Stimulated activated CD4-positive, alpha-beta T cell treated with anti-CD3 and anti-CD28 coated beads, Interleukin-12 subunit alpha, Interleukin-12 subunit beta, amount 100 ng/mL, for 4 hours (primary cell): ENCODE measurements at places on chromosomes 1 and 21.

DNA sequence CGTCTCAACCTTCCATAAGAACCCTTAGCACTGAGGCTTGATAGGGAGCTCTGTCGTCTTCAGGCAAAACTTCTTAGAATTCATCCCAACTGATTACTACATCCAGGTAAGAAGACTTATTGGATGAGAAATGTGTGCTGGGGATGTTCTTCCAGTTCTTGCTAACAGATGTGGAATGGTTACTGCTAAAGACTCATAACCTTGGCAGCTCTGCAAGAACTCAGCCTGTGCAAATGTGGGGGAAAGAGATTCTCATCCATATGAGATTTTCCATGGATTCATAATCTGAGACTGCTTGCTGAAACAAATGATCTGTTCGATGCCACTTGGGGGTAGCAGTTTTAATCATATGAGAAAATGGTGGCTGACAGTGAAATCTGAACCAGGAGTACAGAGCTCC lies 48.2 kb downstream of the NTPCR start:
- DNase-seq = no peak

DNA sequence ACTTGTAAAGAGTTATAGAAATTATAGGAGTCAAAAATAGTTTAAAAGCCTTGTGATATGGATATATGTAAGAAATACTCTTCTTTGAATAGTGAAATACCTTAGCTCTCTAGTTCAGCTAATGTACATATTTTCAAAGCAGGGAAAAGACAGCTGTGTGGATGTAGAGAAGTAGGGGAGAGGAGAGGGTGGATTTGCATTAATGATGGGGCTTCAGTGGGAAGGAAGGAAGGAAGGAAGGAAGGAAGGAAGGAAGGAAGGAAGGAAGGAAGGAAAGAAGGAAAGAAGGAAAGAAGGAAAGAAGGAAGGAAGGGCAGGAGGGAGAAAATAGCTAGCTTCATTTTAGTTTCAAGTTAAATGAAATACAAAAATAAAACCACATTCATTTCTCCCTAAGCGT lies 62.4 kb upstream of the RGS1 start:
- no peak for DNase-seq

GRCh38 chr1:44631333-44631646 lies 43.0 kb downstream of the TMEM53 start:
- DNase-seq = no peak

DNA sequence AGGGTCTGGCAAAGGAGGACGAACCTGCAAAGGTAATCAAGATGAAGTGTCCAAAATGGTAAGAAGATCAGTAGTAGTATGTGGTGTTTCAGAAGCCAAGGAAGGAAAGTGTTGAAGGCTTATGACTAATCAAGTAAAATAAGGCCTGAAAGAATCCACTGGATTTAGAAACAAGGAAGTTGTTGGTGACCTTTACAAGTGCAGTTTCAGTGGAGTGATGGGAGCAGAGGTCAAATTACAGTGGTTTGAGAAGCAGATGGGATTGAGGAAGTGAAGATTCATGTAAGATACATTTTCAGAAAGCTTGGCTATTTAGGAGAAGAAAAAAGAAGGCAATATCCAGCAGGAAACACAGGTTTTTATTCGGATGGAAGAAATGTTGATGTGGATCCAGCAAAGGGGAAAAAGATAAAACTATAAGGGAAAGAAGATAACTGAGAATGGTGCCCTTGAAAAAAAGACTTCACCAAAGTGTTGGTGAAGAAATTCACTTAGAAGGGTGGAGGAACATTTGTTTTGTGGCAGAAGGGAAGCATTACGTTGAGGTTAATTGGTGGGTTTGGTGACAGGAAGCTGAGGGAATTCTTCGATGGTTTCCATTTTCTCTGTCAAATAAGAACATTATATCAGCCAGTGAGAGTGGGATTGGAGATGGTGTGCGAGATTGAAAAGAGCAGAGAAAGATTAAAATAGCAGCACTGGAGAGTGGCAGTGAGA lies 2.1 kb downstream of the ARMH1 start:
- DNase-seq = no peak

- no peak for DNase-seq
These were observed 33.7 kb downstream of the PSEN2 start for GRCh38 chr1:226903819-226904716.

DNA sequence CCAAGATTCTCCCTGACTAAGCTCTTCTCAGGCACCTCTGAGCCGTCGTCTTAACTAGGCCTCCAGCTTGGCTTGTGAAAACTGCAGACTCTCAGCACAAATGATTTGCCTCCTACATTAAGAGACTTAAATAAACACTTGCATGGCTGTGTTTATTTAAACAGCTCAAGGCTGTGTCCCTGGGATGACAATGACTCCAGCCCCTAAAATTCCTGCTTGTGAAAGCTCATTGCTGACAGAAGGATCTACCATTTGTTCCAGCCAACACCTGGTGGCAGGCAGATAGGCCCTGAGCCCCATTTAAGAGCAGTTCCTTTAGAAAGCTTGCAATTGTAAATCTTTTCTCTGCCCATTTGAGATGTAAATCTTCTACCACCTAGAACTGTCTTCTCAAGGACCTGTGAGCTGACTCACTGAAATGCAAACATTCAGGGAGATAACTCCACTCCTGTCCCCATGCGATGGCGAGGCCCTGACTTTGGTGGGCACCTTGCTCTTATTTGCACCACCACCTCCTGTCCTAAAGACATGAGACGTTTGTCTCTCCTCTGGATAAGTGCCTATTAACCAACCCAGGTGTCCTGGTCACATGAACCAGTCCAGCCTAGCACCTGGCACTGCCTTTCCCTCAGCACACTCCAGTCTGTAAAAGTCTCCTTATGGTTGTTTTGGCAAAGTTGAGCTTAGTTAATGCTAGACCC lies 15.1 kb upstream of the PCP4 start:
- no peak for DNase-seq

DNA sequence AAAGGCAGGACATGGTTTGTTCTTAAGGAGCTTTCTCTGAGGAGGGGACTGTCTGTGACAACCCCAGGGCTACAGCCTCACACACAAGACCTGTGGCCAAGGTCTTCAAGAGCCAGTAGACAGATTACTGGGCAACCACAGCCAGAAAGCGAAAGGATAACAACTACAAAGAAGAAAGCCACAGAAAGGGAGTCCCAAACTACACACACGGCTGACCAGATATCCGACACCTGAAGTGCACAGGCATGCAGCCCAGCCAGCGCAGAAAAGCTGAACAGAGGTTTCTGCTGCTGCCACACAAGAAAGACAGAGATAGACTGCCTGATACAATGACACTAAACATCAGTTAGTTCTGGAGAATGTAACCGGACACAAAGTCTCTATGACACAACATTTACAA lies 21.4 kb upstream of the NADK start:
- DNase-seq = no peak

DNA sequence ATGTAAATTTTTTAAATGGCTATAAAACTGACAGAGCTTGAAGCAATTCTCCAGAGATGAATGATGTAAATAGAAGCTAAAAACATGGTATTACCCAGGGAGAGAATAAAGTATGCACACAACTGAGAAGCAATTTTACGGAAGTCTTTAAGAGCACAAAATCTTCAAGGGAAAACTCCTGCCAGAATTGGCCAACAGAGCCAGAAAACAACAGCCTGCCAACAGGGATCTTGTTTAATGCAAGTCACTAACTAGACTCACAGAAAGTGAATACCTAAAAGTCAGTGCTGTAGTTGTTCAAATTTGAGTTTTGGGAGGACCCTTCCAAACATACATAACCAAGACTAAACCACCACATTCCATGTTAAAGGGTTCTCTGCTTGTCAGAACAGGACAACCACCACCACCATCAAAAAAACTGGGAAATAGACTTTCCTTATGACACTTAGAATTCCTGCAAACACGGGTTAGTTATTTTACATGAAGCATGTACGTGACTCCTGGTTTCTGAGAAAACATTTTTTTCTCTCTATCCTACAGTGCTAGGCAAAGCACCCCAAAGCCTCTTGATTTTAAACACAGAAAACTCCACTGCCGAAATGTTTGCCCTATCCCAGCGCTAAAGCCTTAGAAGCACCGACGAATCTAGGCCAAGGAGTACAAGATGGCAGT lies 1.6 kb downstream of the EPS15 start:
- DNase-seq = no peak

GRCh38 chr1:62161711-62162110 lies 32.9 kb upstream of the L1TD1 start:
- no peak for DNase-seq

- no peak for DNase-seq
These were observed 89.3 kb downstream of the PEX14 start for GRCh38 chr1:10564063-10564462.

DNA sequence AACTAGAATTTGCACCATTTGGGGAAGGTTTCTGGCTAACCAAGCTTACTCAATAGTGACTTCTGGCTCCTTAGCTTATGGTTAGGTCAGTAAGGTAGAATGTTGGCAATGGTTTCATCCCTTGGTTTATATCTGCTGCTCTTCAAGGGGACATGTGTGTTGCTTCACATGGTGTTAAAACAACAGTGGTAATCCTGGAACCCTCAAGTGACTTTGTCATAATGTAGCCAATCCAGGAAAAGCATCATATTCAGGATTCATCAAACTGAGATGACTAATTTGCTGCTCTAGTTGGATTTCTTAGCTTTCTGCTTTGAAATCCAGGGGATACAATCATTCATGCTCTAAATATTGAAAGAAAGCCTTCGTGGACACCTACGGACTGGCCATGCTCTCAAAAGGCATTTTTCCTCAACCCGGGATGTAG lies 108.7 kb downstream of the RGL1 start:
- DNase-seq = no peak

- DNase-seq = no peak
These were observed 239.4 kb upstream of the CAMK1G start for GRCh38 chr1:209344156-209344555.

GRCh38 chr21:44947111-44947929 lies 7.5 kb downstream of the SLX9 start:
- no peak for DNase-seq

DNA sequence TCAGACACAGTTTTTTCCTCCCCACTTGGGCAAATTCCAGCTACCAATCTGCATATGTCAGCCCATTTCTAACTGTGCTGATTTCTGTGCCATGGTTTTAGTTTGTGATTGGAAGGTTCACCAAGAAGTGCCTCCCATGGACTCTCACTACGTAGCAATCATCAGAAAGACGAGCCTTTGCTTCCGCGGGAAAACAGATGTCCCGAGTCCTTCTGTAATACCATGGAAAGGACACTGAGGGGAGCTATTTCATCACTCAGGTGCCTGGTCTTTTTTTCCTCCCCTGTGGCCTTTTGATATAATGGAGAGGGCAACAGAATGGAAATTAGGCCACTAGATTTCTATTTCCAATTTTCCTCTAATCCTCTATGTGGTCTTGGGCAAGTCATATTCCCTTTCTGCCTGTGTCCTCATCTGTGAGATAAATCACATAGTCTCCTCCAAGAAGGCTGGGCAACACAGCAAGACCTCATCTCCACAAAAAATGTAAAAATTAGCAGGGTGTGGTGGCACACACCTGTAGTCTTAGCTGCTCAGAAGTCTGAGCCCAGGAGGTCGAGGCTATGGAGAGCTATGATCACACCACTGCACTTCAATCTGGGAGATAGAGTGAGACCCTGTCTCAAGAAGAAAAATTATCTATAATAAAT lies 24.8 kb downstream of the LEMD1 start:
- no peak for DNase-seq

- DNase-seq = no peak
These were observed 1.4 kb downstream of the MACF1 start for GRCh38 chr1:39205781-39206464.

- DNase-seq = no peak
These were observed 74.7 kb upstream of the POU3F1 start for GRCh38 chr1:38121231-38121680.

DNA sequence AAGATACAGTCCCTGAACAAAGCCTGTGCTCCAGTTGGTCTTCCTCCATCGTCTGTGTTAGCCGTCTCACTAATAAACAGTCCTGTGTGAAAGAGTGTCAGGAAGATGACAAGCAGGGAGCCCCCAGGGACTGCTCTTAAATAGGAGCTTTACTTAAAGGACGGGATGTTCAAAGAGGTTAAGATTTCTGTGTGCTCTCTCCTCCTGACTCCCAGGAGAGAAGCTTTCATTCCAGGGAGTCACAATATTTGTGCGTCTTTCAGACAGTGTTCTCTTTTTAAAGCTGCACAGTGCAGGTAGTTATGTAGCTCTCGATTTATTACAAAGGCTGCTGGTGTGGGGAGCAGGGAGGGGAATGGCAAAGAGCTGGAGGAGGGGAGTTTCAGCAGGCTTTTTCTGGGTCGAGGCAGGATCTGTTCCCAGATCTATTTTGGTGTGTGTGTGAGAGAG lies 43.5 kb downstream of the STYXL2 start:
- DNase-seq = no peak

DNA sequence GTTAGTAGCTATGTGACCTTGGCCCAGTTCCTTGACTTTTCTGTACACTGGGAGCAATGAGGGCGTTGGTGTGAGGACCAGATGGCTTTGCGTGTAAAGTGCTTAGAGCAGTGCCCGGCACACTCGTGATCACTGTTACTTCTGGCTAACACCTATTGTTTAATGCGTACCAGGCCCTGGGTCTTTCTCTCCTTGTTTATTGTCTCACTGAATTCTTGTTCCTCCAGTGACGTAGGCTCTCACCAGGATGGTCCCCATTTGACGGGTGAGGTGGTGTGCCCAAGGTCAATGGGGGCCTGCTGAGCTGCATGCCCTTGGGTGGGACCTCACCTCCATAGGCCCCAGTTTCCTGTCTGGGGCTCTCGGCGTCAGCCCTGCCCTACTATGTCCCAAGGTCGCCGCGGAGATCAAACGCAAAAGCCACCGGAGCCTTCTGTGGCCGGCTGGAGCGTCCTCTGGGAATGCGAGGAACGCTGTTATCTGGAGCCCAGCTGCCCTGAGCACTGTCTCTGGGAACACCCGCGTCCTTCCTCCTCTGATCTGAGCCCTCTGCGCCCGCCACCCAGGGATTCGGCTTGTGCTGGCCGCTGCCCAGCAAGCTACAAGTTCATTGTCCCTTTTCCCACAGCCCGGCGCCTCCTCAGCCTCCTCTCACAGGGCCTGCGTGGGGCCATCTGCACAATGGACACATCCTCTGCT lies 28.9 kb downstream of the ALPL start:
- no peak for DNase-seq

DNA sequence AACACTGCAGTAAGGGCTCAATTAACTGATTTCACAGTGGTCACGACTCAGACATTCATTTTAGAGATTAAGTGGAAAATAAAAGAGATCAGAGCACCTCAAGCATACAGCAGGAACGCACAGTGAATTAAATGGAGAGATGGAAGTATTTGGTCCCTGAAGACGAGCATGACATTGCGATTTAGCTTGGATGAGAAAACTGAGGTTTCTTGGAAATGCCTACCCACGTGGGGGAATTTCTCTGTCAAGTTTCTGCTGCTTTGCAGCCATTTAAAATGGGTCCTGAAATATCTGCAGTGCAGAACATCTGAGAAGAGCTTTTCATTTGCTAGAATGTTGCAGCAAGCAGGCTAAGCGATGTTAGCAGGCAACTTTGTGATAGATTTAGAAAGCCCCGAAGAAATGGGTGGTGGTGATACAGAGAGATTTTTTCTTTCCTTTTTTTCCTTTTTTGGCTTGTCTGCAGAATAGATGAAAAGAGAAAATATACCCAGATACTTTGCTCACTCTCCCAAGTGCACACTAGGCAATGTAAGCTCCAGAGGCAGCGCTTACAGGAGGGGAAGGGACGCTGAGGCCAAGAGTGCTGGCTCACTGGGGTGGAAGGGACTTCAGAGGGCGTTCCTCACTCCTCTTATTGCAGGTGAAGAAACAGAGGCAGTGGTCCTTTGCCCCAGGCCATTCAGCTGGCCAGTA lies 258.0 kb downstream of the KCNJ6 start:
- DNase-seq = no peak

- no peak for DNase-seq
These were observed 19.3 kb downstream of the TRMT13 start for GRCh38 chr1:100152271-100152670.
